Endothelial cell (in vitro differentiated cells): ENCODE measurements at places on chromosomes 11 and 22. TPM values are rescaled to one million over a fixed set of nuclear protein-coding genes. Genes with fewer than 3 reads are reported as not detected.
A peak's percentile ranks its signal among the peaks of the same experiment; 100 is the strongest.

DNA sequence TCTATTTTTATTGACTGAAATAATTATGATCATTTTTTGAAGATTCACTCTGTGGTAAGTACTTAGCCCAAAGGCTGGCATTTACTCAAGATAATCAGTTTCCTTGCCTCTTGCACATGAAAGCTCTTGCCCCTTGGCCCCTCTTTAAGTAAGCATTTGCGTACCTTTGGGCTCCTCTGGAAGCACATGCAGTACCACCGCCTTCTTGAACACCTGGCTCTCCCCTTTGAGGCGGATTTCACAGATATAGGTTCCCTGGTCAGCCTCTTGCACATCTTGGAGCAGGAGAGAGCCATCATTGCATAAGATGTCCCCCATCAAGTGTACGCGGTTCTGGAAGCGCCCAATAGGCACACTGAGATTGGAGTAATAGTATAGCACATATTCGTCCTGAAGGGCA lies 14.5 kb downstream of the JAML start:
- H3K36me3 ChIP-seq = no peaks in the 10 kb centered on the region
- no peak overlapping the region for H3K4me3 ChIP-seq
- peaks cover 4% of the 10 kb centered on the region for H3K27me3 ChIP-seq
- H3K27ac ChIP-seq = no peak overlapping the region

DNA sequence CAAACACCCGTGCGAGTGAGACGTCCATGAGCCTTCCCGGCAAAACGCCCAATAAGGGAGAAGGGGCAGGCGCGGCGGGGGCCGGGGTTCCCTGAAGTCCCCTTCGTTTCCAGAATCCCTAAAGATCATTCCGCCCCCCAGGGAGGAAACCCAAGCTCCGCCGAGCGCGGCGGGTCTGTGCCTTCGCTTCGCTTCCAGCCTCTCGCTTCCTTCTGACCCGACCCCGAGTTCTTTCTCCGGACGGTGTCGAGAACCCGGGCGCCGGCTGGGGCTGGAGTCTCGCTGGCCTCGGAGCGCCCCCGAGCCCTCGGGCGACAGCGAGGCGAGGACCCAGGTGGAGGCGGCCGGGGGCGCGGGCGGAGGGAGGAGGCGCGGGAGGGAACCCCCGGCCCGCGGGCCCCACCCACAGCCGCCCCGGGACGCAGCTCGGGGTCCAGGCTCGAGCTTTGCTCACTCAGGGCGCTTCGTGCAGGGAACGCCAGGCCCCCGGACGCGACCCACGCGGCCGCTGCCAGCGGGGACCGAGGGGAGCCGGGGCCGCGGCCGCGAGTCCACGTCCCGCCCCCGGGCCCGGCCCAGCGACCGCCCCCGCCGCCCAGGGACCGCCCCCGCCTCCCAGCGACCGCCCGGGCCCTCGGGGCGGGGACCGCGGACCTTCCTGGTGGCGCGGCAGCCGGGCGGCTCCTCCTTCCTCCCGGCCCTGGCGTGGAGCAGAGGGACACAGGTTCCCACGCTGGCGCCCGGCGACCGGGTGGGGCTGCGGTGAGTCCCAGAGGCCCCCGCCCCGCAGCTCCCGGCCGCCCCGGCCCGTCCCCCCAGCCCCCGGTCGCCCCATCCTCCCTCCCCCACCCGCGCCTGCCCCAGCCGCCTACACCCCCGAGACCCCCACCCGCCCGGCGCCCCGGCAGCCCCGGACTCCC lies at the start of gene PGGHG:
Gene PGGHG (plus strand): TSS at position 649 of the 920 bp plus-strand sequence. CDS start 691 bp downstream, outside the sequence.
- H3K4me3 ChIP-seq = peak within 1 kb of the TSS; percentile 86
- no peaks in the 10 kb centered on the region for H3K4me1 ChIP-seq
- H3K27me3 ChIP-seq = peaks cover 16% of the 10 kb centered on the region
- H3K27ac ChIP-seq = no peak within 1 kb of the TSS
- peaks cover 2% of the 10 kb centered on the region for H3K36me3 ChIP-seq
- DNase-seq = peak; percentile 69

DNA sequence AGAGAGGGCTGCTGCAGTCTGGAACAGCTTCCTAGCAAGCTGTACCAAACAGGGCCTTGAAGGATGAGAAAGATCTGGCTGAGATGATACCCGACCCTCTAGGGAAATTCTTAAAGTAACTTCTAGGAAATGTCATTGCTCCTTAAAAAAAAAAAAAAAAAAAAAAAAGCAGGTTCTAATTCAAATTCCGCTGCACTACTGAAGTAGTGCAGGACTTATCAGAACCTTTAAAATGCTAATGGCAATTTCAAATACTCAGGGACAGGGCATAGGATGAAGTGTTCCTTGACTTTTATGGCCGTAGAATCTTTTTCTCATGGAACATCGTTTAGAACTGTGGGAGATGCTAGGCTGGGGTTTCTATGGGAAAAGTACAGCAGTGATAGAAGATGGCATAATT lies 13.1 kb downstream of the MIAT start:
- H3K4me1 ChIP-seq = peaks cover 40% of the 10 kb centered on the region
- H3K27me3 ChIP-seq = peaks cover 3% of the 10 kb centered on the region
- no peak for DNase-seq
- H3K36me3 ChIP-seq = peaks cover 7% of the 10 kb centered on the region

GRCh38 chr11:12834630-12835029 lies 160.4 kb downstream of the TEAD1 start:
- H3K4me3 ChIP-seq = no peak overlapping the region
- no peak overlapping the region for H3K27ac ChIP-seq
- no peak for DNase-seq

DNA sequence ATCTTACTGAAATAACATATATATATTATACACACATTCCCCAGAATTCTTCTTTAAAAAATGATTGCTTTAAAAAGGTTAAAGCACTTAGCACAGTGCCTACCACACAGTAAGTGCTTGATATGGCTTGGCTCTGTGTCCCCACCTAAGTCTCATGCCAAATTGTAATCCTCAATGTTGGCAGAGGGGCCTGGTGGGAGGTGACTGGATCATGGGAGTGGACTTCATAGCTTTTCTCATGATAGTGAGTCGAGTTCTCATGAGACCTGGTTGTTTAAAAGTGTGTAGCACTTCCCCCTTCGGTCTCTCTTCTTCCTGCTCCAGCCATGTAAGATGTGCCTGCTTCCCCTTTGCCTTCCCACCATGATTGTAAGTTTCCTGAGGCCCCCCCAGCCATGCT lies 6.2 kb downstream of the CRYAB start:
- peaks cover 3% of the 10 kb centered on the region for H3K36me3 ChIP-seq
- no peaks in the 10 kb centered on the region for H3K27me3 ChIP-seq
- peaks cover 8% of the 10 kb centered on the region for H3K4me1 ChIP-seq
- H3K4me3 ChIP-seq = no peak overlapping the region

GRCh38 chr11:44760477-44760872 lies 33.7 kb downstream of the TSPAN18 start:
- H3K36me3 ChIP-seq = peaks cover 32% of the 10 kb centered on the region
- H3K27me3 ChIP-seq = peaks cover 3% of the 10 kb centered on the region
- peaks cover 63% of the 10 kb centered on the region for H3K4me1 ChIP-seq
- H3K4me3 ChIP-seq = no peak overlapping the region

GRCh38 chr11:67407688-67408163 lies 3.8 kb downstream of the TBC1D10C start:
- H3K27ac ChIP-seq = no peak overlapping the region
- peaks cover 28% of the 10 kb centered on the region for H3K4me1 ChIP-seq
- peaks cover 4% of the 10 kb centered on the region for H3K36me3 ChIP-seq
- peaks cover 6% of the 10 kb centered on the region for H3K27me3 ChIP-seq

OR5A1 gene
- not detected for total RNA-seq

OR4C5 gene
- not detected for total RNA-seq

PKP3 gene
- total RNA-seq = 0.49 TPM

DNA sequence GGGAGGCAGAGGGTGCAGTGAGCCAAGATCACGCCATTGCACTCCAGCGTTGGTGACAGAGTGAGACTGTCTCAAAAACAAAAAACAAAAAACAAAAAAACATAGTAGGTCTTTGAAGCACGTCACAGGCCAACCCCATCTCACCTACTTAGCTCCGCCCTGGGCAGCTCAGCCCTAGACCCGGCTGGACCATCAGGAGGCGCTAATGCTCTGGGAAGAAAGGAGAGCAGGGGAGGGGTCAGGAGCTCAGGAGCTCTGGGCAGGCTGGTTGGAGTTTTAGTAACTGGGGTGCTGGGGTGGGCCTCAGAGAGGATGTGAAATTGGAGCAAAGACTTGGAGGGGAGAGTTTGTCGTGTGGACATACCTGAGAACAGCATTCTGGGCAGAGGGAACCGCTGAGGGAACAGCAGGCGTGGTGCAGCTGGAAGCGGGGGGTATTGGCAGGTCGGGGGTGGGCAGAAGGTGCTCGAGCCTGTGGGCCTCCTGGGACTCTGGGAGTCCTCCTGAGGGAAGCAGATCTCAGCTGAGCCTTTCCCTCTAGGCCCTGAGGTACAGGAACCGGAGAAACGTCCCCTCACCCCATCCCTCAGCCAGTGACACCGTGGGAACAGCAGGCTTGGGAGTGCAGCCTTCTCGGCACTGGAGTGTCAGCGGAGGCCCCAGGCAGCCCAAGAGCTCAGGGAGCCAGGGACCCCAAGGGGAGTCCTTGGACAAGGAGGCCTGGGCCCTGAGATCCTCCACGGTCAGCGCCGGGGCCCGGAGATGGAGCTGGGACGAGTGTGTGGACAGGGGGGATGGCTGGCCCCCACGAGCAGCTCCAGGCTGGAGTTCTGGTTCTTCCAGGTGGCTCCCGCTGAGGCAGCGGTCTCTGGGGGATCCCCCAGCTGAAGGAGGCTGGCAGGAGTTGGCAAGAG lies 2.2 kb upstream of the RPS6KA4 start:
- DNase-seq = peak; percentile 85
- H3K4me3 ChIP-seq = peak overlapping the region; percentile 63
- H3K27me3 ChIP-seq = peaks cover 10% of the 10 kb centered on the region

- H3K4me1 ChIP-seq = no peaks in the 10 kb centered on the region
- no peaks in the 10 kb centered on the region for H3K36me3 ChIP-seq
- DNase-seq = no peak
- H3K27ac ChIP-seq = no peak overlapping the region
Observed at GRCh38 chr11:95556342-95557163, 233.0 kb downstream of the FAM76B start.

DNA sequence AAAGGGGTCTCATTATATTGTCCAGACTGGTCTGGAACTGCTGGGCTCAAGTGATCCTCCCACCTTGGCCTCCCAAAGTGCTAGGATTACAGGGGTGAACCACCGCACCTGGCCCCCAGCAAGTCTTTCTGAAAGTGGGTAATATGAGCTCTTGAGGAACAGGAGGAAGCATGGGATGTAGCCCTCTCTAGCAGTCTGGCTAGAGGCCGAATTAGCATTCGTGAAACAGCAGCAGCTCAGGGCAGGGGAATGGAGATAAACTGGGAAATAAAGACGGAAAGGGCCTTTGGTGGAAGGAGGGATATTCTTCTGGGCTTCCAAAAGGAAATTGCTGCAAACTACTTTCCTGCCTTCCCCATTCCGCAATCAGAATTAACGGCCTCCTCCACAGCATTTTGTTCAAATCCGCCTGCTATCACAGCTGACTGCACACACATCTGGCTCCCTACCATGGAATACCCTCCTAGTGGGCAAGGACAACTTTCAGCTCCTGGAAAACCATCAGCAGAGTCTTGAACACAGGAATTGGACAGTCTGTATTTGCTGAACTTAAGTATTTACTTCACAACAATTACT lies 44.3 kb downstream of the MICAL3 start:
- no peak for DNase-seq
- H3K4me1 ChIP-seq = peaks cover 28% of the 10 kb centered on the region
- H3K27me3 ChIP-seq = peaks cover 11% of the 10 kb centered on the region

DNA sequence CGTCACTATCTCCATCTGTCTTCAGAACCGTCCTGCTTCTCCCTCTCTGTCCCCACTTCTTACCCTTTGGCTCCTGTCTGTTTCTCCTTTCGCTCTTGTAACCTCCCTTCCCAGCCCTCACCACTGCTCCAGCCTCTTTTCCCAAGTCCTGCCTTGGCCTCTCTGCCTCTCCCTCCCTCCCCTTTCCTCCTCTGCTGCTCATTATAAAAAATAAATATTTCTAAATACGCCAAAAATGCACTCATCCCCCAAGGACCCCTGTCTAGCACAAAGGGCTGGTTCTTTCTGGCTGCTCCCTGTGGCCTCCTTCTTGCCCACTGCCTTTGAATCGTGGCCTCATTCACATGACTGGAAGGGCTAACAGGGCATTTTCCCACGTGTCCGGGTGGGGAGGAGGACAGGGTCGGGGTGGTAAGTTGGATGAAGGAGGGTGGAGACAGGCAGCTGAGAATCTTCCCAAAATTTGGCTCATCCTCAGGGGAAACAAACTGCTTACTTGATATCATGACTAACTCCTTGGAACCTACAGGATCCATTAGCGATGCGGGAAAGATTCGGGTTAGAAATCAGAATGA lies 26.4 kb upstream of the OAF start:
- H3K4me3 ChIP-seq = no peak overlapping the region
- H3K36me3 ChIP-seq = no peaks in the 10 kb centered on the region
- no peak overlapping the region for H3K27ac ChIP-seq
- DNase-seq = no peak
- H3K27me3 ChIP-seq = peaks cover 13% of the 10 kb centered on the region
- peaks cover 34% of the 10 kb centered on the region for H3K4me1 ChIP-seq

SAA4 gene
- total RNA-seq = not detected

GRCh38 chr22:39559456-39560105 lies 11.0 kb upstream of the CACNA1I start:
- H3K4me1 ChIP-seq = peaks cover 5% of the 10 kb centered on the region
- H3K36me3 ChIP-seq = no peaks in the 10 kb centered on the region
- peak; percentile 56 for DNase-seq
- peaks cover 19% of the 10 kb centered on the region for H3K27me3 ChIP-seq
- H3K4me3 ChIP-seq = no peak overlapping the region
- H3K27ac ChIP-seq = no peak overlapping the region
